ENCODE measurements at places on chromosomes 16 and 17.
A peak's percentile ranks its signal among the peaks of the same experiment; 100 is the strongest.

- no peak for DNase-seq
These were observed 21.1 kb downstream of the ARHGAP27 start for GRCh38 chr17:45411348-45412105.

DNA sequence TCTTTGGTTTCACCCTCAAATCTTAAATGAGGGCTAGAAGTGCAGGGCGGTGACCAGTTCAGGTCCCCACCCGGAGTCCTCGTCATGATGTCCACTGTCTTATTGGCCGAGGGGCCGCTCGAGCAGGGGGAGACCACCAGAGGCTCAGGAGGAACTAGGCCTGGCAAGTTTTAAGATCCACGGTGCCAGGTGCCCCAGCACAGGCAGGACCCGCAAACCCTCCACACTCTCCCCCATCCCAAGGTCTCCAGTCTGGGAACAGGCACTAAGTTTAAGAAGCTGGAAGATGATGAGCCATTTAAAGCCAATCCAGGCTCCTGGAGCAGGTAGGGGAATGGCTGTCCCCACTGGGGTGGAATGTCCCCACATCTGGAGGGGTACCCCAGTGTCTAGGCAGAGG, 4.1 kb downstream of the DLX3 start:
- DNase-seq = no peak

DNA sequence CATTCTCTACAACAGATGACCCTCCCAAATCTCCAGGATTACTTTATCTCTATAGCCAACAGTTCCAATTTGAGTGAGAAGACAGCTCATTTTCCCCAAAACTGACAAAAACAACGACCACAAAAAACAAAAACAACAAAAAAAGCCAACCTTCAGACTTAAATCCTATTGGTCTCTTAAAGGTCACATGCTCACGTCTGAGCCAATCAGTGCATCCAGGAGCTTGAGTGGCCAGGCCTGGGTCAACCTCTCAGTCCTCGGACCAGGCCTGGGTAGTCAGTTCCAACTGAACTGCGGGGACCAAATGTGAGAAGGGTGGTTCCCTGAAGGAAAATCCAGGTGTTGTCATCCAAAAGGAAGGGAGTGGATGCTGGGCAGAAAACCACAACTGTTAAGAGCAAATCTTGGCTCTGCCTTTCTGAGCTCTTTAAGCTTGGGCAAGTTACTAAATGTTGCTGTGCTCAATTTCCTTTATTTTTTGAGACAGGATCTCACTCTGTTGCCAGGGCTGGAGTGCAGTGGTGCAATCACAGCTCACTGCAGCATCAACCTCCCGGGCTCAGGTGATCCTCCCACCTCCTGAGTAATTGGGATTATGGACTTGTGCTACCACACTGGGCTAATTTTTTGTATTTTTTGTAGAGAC, 43.0 kb upstream of the MSI2 start:
- no peak for DNase-seq

DNA sequence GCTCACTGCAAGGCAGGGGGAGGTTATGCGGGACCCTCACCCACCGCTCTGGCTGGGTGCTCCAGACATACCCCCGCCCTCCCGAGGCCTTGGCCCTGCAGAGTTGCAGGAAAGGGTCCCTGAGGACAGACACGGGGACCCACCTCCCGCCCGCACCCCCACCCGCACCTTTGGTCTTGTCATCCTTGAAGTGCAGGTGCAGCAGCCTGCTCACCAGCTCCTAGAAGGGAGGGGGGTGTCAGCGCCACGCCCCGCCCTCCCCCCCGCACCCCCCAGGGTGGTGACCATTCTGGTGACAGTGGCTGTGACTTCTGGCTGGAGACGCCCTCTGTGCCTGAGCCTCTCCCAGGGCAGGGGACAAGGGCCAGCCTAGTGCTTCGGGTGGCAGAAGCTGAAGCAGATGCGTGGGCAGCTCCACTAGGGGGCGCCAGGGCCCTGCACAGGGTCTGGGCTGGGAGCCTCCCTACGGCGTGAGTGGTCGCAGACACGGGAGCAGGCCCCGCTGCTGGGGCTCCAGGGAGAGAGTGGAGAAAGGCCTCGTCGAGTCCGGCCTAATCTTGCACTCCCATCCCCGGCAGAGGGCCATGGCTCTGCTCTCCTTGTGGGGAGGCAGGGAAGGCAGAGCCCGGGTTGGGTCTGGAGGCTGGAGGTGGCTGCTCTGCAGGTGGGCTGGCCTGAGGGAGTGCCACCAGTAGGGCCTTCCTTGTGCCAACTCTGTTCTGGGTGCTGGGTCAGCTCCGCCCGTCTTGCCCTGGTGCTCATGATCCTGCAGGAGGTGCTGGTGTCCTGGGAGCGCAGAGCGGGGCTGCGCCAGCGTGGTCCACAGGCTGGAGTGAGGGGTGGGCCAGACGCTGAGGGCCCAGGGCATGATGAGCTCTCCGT, 2.7 kb downstream of the CENPX start:
- DNase-seq = peak; percentile 16

DNA sequence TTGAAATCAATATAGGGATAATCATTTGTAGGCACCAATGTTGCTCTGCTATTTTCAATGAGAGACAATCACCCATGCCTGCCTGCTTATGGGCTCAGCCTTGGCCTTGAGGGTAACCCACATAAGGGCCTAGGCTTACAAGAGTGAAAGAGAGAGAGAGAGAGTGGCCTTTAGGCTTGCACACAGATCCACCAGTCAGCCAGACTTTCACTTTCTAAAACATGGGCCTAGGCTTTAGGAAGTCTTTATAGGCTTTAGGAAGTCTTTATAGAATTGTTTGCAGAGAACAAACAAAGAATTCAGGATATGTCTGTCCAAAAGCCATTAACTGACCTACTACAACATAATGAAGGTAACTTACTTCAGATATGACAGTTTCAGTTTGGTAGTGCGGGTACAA, 3.4 kb downstream of the ABCA9 start:
- no peak for DNase-seq

DNA sequence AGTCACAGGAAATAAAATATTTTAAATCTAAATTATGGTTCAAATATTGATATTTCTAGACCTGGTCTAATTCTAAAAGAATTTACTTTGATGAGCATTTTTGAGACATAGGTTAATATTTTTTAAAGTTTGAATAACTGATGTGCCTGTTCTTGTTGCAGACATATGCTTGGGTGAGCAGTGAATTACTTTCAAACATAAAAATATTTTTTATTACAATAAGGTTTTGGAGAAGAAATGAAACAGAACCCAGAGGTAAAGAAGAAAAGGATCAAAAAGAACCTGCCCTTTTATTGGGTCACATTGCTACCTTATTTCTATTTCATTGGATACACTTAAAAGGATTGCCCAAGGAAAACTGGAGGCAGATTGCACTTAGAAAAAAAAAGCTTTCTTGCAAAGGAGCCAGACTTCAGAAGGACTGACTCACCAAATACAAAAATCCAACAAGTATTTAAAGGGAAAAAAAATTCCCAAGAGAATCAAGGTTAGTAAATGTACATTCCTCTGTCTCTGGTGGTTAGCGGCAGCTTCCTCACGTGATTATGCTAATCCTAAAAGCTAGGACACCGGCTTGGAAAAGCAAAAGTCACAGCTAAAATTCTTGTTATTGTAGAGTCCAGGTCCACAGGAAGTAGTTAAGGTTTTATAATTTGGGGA, 18.5 kb downstream of the ENPP7 start:
- peak; percentile 79 for DNase-seq

DNA sequence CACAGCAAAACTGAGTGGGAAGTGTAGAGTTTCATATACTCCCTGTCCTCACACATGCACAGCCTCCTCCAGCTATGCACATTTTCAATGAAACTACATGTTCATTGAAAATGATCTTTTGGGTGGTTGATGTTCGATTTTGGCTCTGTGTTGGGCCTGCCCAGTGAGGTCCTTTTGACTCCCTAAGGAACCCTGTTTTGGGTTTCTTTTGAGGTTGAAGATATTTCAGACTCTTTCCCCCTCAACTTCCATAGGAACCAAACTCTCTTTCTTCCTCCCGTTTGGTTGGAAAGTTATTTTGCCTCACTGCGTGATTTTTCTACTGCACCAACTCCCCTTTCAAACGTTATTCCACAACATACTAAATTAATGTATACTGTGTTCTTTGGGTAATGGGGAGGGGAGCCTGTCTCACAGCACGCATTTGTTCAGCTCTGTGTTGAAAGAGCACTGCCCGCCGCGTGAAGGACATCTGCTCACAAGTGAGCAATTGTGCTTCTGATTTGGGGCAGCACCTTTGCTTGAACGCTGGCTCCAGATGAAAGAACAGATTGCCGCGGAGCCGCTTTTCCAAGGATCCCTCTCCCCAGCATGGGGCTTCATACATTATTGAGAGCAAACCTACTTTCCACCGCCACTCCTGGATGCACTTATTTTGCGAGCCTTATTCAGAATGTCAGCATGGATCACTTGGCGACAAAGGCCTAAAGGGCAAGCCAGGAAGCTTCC, 385.9 kb downstream of the WWOX start:
- DNase-seq = no peak

DNA sequence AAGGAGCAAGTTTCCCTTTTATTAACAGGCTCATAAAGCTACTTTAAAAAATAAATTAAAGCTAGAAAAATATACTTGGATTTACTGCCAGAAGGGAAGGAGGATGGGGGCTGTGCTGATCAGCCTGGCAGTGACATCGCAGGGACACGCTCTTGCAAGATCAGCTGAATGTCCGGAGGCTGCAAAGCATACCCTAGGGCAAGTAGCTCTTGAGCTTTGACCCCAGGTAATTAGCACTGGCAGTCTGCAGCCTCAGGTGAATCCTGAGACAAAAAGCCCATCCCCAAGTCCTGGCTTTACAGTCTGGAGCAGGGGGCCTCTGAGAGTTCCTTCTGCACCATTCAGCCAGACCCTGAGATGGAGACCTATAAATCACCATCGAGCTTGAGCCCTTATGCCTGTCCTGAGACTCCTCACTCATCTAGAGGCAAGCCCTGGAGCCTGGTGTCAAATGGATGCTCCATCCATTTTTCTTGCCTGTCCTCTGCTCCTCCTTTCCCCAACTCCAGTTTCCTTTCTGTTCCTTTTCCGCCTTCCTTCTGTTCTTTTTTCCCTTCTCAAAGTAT, 131.7 kb downstream of the TMEM114 start:
- no peak for DNase-seq

DNA sequence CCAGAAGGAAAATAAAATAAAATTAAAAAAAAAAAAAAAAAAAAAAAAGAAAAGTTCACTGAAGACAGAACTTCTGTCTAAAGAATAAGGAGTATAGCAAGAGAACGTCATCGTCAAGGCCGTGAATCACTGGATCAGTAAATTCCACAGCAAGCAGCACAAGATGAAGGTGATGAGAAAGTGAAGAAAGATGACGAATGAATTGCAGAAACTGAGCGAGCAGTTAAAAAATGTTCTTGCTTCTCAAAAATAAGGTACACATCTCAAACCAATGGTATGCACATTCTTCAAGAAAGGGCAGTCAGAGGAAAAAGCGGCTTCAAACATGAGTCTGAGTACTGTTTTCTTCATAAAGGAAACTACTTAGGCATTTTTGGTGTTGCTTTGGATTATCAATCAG, 104.7 kb downstream of the SMG6 start:
- peak; percentile 86 for DNase-seq

DNA sequence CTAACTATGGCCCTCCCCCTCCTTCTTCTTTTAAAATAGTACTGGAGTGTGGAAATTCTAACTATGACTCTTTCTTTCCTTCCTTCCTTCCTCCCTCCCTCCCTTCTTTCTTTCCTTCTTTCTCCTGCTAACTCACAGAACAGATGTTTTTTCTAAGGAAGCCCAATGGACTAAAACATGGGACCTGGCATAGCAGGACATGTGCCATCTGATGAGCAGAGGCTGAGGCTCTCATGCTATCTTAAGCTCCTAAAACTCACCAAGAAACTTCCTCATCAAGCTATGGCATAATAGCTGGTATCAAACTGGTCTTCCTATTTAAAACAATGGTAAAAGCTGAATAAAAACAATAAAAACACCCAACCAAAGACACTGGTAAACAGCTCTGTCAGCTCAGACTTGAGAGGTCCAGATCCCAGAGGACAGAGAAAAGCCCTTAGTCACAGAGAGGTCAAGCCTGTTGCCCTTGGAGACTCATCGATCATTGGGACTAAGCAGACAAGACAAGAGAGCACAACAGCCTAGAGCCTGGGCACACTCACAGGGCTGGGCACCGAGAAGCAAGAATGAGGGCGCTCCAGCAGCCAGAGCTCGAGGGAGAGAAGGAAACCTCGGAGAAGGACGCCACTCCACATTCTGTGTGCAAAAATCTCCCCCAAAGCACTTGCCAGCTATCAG, 27.6 kb downstream of the SLC38A10 start:
- DNase-seq = no peak

GRCh38 chr16:58530179-58530578, 14.9 kb downstream of the SETD6 start:
- peak; percentile 18 for DNase-seq

- no peak for DNase-seq
These were observed 793 bp downstream of the COG7 start for GRCh38 chr16:23452221-23452571.

- DNase-seq = no peak
These were observed 103.3 kb downstream of the CA4 start for GRCh38 chr17:60253048-60253447.

- DNase-seq = no peak
These were observed 133.1 kb upstream of the RPL38 start for GRCh38 chr17:74070374-74070773.

GRCh38 chr16:74083541-74083940, 213.1 kb upstream of the PSMD7 start:
- DNase-seq = no peak

GRCh38 chr17:57518587-57519581, 226.2 kb downstream of the CCDC182 start:
- no peak for DNase-seq

- DNase-seq = no peak
These were observed 13.9 kb downstream of the SARM1 start for GRCh38 chr17:28385406-28385805.

- peak; percentile 13 for DNase-seq
These were observed 114.6 kb upstream of the NOG start for GRCh38 chr17:56478836-56479447.

DNA sequence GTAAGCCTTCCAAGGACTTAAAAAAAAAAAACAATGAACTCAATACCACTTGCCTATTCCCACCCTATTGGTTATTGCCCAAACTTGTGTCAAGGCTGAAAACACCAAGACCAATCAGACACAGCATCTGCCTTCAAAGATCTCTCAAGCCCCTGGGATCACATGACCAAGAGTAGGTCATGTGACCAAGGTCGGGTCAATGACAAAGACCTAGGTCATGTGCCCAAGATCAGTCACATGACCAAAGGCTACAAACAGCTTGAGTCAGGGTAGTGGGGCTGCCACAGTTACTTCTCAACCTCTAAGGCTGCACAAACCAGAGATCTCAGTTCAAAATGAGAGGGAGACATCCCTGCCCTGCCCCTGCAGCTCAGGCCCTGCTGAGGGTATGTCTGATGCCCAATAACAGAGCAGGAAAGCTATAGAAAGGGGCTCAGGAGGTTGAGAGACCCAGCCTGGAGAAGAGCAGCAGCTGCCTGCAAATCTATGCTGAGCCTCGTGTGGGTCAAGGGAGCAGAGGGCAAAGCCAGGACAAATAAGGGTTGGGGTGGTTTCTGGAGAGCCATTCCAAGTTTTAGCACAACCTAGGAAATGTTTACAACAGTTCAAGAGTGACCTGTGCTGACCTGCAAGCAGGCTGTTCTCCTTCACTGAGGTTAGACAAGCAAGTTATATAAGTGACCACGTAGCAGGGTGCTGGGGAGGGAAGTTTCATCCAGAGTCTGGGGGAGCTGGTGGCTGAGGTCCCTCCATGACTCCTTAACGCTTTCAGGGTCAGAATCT, 48.8 kb downstream of the PIMREG start:
- no peak for DNase-seq

Measured in AG10803 (cell line).